ENCODE measurements at places on chromosomes 6 and 20.

- no peak for DNase-seq
These were observed 511.8 kb downstream of the LMBRD1 start for GRCh38 chr6:69285054-69285453.

DNA sequence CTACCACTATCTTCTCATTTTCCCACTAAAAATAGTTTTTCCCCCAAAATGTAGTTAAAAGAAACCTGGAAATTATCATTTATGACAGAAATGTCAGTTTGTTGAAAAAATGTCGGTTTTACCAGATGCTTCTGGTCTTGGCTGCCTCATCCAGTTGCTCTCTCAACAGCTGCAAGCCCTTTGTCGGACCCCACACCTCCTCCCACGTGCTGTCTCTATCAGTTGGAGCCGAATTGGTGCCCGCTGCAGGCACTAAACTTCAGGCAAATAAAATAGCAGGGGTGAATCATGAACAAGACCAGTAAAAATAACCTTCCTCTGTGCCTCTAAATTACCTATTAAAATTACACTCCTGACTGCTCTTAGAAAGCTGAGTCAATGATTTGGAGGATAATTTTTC, 129.5 kb upstream of the CEP162 start:
- no peak for DNase-seq

- no peak for DNase-seq
These were observed 58.9 kb upstream of the TNFAIP3 start for GRCh38 chr6:137808191-137808590.

- no peak for DNase-seq
These were observed 97.9 kb downstream of the SOD2 start for GRCh38 chr6:159595173-159595572.

DNA sequence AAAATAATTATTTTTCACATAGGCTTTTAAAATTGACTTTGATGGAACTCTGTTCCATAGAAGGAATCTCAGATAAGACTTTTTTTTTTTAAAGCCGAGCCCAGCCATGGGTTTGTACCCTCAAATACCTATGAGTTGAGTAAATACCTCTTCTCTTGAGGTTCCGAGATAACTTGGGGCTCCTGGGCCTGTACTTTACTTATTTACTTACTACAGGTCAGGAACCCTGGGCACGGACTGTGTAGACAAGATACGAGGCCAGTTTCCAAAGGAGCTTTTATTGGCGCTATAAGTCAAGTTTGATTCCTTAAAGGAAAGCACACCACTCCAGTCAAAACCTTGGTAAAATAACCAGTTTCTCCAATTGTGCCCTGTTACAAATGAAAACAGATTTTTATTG, 7.5 kb downstream of the AFG1L start:
- no peak for DNase-seq

GRCh38 chr6:169763881-169764280, 12.5 kb downstream of the ERMARD start:
- DNase-seq, result no peak

DNA sequence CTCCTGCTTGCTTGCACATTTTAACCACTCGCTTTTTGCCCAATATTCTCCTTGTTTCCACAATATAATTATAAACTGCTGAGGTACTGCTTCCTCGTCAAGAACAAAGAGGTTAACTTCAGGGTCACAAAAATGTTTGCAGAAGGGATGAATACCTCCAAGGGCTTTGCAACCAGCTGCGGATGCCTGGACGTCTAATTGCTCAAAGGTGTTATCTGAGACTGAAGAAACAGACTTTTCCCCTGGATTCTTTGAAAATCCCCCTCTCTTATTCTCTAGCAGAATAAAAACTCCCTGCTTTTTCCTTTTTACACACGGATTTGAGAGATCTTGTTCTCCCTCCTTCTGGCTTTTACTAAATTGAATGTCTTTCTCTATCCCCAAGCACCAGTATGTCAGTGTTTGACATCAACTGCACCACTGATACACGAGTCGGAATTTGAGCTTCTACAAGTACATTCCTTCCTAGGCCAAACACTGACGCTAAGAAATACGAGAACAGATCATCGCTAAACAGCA, 336 bp upstream of the SMPDL3A start:
- no peak for DNase-seq

DNA sequence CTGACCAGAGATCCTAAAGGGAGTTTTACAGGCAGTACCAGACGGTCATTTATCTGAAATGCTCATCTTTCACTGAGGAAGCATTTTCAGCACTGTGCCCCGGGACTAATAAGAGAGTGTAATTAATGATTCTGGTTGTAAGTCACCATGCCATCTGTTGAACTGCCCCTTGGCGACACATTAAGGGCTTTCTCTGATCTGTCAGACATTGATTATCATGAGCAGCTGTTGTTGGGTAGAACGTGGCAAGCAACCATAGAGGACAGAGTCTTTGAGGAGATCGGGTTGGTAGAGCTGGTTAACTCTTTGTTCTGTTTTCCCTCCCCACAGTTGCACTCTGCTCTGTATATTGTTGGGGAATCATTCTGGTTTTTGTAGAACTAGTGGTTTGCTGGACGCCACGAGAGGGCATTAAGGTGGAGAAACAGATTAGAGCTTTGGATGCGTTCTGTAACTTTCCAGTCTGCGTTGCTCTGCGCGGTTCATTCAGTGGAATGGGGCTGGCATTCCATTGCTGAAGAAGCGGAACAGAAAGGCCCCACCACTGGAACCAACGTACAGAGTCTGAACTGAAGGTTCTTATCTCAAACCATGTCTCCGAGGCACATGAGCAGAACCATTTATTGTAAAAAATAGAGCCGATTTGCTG, 34.3 kb downstream of the RPRD1B start:
- DNase-seq, result no peak

Measured in stimulated activated CD8-positive, alpha-beta memory T cell treated with anti-CD3 and anti-CD28 coated beads, Interleukin-7, amount 100 ng/mL, for 48 hours (primary cell).